ENCODE measurements at places on chromosomes 12 and 14. TPM values are rescaled to one million over a fixed set of nuclear protein-coding genes. Genes with fewer than 3 reads are reported as not detected.

The OR4E2 gene
- total RNA-seq = not detected

The C12orf50 gene
- not detected for total RNA-seq

The TAPBPL gene
- total RNA-seq = 4.0 TPM

The GDF3 gene
- total RNA-seq = not detected

The CAPS2 gene
- total RNA-seq = 0.38 TPM

The PPP1R1A gene
- 0.24 TPM for total RNA-seq

The ACADS gene
- 10.1 TPM for total RNA-seq

The KRT86 gene
- 42.4 TPM for total RNA-seq

The KLHL33 gene
- total RNA-seq = not detected

The SLC25A47 gene
- total RNA-seq = not detected

The LIN7A gene
- total RNA-seq = 0.14 TPM

The GAS2L3 gene
- total RNA-seq = 7.4 TPM

The SOAT2 gene
- 0.40 TPM for total RNA-seq

The MANSC4 gene
- total RNA-seq = not detected

The CCER1 gene
- total RNA-seq = not detected

The RTL1 gene
- total RNA-seq = 0.19 TPM

The C14orf132 gene
- total RNA-seq = 4.3 TPM

The DDN gene
- 0.48 TPM for total RNA-seq

The SART3 gene
- total RNA-seq = 37.4 TPM

The RASSF9 gene
- 0.94 TPM for total RNA-seq

The VDR gene
- 3.0 TPM for total RNA-seq
